Left ventricle myocardium superior (tissue), 1 donor: ENCODE measurements at places on chromosomes 13 and 19. TPM values are rescaled to one million over a fixed set of nuclear protein-coding genes. Genes with fewer than 3 reads are reported as not detected.

DNA sequence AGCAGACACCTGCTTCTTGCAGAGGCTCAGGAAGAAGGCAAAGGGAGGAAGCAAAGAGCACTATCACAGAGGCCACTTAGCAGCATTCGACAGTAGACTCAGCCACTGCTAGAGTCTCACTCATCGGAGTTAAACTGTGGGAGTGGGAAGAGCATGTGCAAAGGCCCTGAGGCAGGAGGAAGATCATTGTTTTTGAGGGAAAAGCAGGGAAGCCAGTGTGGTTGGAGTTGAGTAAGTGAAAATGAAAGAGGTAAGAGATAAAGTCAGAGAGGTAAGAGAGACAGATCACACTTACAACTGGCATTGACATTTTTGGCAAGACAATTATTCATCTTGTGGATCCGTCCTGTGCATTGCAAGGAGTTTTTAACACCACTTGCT is 41.1 kb upstream of the CEACAM20 start:
- DNase-seq = no peak

Gene GJB2
- total RNA-seq = 0.42 TPM

GRCh38 chr13:80473695-80474094 is 132.8 kb upstream of the SPRY2 start:
- no peak for DNase-seq

DNA sequence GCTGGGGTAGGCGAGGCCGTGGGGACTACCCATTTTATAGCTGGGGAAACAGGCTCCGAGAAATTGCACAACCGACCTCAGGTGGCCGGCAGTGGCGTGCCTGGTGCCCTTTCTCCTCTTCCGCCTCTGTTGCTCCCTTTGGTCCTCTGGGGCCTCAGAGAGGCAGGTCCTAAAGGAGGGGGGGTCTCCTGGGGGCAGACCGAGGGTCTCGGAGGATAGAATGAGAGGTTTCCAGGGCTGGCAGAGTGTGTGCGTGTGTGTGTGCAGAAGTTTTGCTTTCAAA is 11.3 kb downstream of the STX10 start:
- no peak for DNase-seq

DNA sequence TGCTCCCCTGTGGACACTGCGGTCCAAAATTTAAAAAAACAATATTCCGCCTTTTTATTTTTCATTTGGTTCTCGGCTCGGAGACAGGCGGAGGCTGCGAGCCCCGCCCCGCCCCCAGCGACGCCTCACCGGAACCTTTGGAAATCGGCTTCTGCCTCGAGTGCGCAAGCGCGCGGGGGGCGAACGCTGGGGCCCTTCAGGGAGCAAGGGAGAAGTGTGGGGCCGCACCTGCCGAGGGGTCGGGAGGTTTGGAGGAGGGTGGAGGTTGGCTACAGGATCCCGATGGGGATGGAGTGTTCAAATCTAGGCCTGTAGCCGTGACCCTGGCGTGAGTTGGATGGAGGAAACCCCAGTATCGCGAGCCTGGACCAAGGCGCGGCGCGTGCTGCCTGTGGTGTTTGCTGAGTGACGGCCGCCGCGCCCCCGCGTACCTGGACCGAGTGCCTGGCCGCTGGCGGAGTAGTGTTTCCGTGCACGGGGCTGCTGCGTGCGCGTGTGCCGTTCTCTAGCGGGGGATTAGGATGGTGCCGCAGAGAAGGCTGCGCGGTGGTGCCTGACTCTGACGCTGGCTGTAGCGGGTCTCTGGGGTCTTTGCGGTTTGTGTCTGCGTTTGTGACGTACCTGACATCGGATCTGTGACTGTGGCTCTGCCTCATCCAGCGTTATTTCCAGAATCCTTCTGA is 565 bp upstream of the ZFP30 start:
- peak; percentile 93 for DNase-seq

Gene RFPL4A
- total RNA-seq = not detected

Gene SGCG
- total RNA-seq = 80.2 TPM

Gene GTF3A
- 227 TPM for total RNA-seq

DNA sequence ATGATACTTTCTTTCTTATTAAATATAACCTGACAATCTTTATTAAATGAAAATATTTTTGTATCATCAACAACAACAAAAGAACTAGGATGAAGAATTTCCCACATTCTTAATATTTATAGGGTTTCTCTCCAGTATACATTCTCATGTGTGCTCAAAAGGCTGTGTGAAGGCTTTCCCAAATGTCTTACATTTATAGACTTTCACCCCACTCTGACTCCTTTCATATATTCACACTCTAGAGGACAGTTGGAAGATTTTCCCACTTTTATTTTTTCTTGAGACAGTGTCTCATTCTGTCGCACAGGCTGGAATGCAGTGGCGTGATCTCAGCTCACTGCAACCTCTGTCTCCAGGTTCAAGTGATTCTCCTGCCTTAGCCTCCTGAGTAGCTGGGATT is 22.4 kb downstream of the ZNF14 start:
- no peak for DNase-seq

DNA sequence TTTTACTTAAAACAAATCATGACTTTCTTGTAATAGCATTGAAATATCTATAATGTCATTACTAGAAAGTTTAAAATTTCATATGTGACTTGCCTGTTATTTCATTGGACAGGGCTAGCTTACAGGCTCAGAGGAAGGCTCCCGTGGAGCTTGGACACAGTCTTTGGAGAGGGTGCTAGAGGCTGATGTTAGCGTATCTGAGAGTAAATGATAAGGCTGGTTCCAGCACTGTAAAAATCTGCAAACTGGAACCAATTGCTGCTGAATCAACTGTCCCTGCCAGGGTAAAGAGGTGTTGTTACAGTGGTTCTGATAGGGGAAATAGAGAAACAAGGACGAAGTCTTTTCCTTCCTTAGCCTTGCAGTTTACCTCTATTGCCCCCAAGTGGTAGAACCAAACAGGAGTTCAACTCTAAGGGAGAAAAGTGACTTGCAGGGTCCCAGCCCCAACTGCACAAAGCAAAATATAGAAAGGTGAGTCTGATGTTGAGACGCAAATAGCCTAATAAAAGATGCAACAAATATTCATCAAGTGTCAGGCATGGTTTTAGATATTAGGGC is 901.7 kb downstream of the DIAPH3 start:
- DNase-seq = no peak

DNA sequence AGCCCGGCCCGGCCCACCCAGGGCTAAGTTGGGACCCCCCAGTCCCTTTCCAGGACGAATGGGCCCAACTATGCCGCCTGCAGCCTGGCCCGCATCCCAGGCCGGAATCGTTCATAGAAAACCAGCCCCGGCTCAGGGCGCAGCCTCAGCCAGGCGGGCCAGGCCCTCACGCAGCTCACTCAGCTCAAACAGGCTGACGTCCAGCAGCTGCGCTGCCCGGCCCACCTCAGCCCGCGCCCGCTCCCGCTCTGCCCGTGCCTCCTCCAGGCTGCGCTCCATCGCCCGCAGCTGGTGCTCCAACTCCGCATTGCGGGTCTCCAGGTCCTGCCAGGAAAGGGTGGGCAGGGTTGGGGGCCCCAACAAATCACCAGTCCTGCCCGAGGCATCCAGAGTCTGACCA is 9.8 kb downstream of the DDX49 start:
- no peak for DNase-seq

- DNase-seq = no peak
Measured at GRCh38 chr19:10228920-10229319, 2.2 kb downstream of the S1PR2 start.

DNA sequence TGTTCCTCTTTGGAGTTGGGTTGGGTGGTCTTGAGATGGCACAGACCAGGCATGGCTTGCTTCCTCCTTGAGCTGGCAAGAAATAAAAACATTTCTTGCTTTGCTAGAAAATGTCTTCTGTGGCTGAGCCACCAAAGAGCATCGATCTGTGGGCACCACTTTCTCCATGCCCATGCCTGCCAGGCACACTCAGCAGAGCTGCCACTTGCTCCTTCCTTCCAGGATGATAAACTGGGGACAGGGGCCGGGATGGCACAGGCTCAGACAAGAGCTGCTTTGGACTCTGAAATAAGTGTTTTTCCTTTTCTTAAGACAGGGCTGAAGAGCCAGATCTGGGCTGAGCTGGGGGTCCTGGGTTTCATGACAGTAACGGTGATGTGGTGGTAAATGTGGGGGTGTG is 32.8 kb downstream of the NFIX start:
- no peak for DNase-seq

Gene KHSRP
- total RNA-seq = 103 TPM

DNA sequence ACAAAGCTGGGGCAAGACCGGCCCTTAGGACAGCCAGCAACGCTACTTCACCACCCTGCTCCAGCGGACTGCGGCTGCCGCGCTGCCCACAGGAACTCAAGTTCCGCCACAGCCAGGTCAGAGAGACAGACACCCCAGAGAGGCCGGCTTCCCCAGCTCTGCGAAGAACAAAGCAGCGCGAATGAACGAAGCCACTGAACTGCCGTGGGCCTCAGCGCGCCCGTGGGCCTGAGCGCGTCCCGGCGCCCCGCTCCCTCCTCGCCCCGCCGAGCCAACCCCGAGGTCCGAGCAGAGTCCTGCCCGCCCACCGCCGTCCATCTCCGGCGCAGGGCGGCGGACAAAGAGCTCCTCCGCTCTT is 158.4 kb downstream of the RNF17 start:
- no peak for DNase-seq

DNA sequence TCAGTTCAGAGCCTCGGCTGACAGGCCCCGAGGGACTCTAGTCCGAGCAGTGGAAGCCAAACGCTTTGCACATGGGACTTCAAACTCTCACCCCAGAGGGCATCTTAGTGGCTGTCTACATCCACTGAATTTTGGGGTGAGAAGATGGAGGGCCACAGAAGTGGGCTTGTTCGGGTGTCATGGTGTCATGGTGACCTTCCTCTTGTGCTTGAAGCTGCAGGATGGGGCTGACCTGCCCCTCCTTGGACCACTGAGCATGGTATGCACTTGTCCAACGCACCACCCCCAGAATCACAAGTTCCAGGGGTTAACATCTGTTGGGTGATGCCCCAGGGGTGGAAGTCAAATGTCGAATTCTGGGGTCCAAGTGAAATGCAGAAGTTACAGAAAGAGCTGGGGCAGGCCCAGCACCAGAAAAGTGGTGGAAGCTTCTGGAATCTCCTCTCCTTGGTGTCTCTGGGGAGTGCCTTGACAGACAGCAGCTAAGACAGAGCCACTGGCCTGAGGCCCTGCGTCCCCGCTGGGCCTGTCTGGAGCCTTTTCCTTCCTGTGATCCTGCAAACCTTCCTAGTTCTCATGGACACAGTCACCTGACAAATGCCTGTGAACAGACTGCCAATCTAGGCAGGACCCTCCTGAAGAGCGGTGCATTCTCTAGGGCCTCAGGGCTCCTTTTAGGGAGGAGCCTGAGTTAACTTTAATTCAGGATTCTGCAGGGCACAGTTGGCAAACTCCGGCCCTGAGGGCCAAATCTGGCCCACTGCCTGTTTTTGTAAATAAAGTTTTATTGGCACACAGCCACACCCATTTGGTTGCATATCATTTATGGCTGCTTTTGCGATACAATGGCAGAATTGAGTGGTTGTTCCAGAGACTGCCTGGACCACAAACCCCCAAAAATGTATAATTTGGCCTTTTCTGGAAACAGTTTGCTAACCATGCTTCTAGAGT is 65.1 kb upstream of the RANBP3 start:
- DNase-seq = peak; percentile 12

DNA sequence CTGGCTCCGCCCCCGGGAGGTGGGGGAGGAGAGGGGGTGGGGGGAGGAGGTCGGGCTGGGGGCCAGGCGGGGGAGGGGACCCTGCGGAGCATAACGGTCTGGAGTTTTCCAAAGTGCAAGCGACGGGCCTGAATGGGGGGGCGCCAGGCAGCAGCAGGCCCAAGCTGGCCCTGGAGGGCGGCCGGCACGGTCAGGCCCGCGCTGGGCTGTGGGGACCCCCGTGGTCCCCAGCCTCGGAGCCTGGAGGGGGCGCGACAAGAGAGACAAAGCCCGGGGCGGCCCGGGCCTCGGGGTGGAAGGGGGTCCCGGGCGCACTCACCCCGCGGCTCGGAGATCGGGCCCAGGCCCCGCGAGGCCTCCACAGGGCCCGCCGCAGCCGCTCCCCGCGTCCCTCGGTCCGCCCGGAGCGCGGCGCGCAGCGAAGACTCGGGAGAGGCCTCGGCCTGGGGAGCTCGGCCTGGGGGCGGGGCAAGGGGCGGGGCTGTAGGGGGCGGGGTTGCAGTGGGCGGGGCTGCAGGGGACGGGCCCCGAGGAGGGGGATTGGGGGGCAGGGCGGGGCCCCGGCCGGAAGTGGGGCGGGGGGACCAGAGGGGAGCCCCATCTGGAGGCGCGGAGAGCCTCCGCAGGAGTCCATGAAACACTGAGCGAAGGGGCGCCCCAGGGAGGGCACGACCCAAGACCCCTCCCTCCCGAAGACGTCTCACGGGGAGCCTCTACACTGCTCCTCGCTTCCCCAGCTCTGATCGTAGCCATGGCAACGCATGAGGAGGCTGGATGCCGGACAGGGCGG is 47.6 kb downstream of the PTPRS start:
- DNase-seq = peak; percentile 80

Gene IGSF23
- not detected for total RNA-seq

- no peak for DNase-seq
Measured at GRCh38 chr19:5341448-5341820, 822 bp upstream of the PTPRS start.

DNA sequence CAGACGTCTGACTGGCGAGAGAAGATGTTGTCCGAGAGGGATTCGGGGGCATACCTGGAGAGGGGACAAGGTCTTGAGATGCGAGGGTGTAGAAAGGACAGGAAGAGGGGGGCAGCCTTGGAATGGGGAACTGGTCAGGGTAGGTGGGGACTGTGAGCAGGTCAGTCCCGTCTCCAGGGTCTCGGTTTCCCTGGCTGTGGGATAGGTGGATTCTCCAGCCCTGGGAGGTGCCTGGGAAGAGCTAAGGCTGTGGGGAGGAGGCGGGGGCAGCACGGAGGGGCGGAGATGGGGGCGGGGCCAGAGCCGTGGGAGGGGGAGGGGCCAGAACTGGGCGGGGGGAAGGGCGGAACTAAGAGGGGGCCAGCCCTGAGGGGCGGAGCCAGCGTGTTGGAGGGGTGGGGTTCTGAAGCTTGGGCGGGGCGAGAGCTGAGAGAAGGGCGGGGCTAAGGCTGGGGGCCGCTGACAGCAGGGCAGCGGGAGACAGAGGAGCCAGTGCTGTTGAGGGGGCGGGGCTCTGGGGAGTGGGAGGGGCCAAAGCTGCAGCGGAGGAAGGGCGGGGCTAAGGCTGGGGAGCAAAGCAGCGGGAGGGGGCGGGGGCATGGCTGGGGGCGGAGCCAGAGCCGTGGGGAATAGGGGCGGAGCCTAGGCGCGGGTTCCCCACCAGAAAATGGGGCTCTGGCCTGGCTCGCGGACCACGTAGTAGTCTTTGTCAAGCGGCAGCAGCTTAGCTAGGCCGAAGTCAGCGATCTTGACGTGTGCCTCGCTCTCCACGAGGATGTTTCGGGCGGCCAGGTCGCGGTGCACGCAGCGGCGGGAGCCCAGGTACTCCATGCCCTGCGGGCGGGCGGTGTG is 9.5 kb upstream of the INSL3 start:
- no peak for DNase-seq
